A673 (cell line): ENCODE measurements at places on chromosomes 1 and 21.

- no peak for DNase-seq
Measured at GRCh38 chr1:5340560-5341130, 651.6 kb downstream of the NPHP4 start.

DNA sequence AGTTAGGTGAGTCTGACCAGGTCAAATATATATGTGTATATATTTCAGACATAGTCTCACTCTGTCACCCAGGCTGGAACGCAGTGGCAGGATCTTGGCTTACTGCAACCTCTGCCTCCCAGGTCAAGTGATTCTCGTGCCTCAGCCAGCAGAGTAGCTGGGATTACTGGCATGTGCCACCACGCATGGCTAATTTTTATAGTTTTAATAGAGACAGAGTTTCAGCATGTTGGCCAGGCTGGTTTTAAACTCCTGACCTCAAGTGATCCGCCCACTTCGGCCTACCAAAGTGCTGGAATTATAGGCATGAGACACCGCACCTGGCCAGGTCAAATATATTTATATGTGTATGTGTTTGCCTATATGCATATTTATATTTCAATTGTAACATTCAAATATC lies 581.5 kb upstream of the B3GALT2 start:
- DNase-seq, result no peak

GRCh38 chr1:157691285-157691920 lies 9.2 kb downstream of the FCRL3 start:
- DNase-seq, result peak; percentile 69

DNA sequence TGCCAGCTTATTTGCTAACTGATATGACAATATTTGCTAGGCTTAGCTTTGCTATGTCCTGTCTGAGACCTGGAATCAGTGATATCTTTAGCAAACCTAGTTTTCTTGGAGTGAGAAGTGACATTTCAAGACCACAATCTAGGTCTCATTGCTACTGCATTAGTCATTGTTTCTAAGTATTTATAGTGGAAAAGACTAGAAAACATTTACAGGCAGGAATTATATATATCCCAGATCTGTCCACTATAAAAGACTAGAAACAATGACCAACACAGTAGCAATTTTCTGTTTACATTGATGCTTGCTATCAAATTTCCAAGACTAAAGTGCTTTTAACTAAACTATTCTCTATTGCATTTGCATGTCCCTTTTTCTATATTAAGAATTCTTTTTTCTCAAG lies 5.0 kb upstream of the RGS18 start:
- no peak for DNase-seq

GRCh38 chr21:33367309-33367973 lies 35.8 kb upstream of the IFNGR2 start:
- no peak for DNase-seq

GRCh38 chr1:211183747-211184313 lies 49.9 kb upstream of the KCNH1 start:
- DNase-seq, result no peak

- DNase-seq, result no peak
Measured at GRCh38 chr1:54615531-54616279, 7.6 kb downstream of the FAM151A start.

DNA sequence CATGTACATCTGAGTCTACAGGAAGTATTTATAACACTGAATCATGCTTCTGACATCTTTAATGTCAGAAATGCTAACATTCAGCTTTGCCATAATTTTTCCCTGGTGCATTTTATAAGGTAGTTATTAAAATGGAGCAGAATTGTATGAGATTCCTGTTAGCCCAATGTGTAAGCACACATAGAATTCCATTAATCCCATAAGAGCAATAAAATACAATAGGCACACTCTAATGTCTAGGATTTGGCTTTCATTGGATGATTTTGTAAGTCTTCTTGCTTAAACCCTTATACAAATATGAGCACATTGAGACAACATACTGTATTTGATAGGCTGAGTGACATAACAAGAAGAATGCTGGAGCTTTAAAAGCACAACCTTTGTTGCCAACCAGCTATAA lies 256.4 kb downstream of the HMCN1 start:
- DNase-seq, result no peak

- no peak for DNase-seq
Measured at GRCh38 chr21:24737296-24737850, 869.9 kb downstream of the MRPL39 start.

- DNase-seq, result peak; percentile 94
Measured at GRCh38 chr1:200738327-200738948, at the start of gene CAMSAP2. CAMSAP2 (plus strand) TSS chr1:200738893; CDS start chr1:200739828, 935 bp downstream.

- no peak for DNase-seq
Measured at GRCh38 chr1:96565546-96565945, 156.0 kb upstream of the PTBP2 start.

DNA sequence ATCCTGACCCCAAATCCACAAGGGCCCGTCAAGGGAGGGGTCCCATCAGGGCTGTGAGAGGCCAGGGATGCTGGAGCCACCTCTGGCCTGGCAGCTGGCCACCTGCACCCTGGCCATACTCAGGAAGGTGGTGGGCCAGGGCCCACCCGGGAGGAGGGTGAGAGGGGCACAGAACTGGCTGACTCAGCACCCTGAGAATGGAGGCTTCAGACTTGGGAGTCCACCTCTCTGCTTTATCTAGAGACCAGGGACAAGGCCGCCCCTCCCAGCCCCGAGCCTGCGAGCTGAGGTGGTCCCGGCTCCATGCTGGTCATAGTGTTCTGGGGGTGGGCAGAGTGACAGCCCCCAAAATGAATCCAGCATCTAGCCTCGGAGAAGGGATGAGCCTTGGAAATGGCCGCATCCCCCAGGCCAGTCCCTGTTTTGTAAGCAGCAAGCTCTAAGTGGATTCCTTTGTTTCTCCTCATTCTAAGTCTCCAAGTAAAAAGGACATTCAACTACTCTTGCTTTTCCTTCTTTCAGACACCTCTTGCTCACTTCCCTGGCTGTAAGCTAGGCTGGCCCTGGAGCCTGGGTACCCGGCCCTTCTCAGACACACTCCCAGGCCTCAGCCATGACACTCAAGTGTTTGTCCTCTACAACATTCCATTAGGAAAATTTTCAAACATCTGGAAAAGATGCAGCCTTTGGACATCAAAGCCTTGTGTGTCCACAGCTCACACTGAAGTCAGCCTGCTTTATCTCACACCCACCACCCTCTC lies 12.3 kb downstream of the WNT3A start:
- DNase-seq, result no peak

GRCh38 chr21:38280454-38280853 lies 23.7 kb downstream of the KCNJ15 start:
- DNase-seq, result no peak

DNA sequence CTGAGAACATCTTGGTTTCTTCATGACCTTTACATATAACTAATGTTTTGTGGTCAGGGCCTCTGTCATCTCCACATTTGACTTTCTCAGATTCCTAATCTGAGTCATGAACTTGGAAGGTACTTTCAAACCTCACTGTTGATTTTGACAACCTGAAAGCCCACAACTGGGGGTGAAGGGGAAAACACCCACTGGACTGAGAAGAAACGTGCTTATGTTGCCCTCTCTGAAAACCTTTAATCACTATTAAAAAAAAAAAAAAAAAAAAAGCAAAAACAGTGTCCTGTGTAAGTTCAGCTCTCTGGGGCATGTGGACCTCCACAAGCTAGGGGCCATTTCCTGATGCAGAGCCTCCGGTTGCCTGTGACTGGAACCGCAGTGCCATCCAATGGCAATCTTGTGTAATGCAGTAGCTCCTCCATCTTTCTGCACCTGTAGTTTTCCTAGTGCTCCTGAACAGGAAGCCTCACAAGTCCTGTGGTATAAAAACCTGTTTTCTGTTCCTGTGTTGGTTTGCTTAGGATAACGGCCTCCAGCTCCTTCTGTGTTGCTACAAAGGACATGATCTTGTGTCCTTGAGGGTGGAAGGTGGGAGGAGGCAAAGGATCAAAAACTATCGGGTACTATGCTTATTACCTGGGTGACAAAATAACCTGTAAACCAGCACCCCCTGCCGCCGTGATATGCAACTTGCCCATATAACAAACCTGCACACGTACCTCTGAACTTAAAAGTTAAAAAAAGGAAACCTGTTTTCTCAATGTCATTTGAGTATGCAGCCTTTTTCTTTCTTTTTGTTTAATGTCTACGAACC lies 124.5 kb downstream of the ZNF648 start:
- peak; percentile 60 for DNase-seq

GRCh38 chr1:180247580-180247979 lies 17.5 kb downstream of the LHX4 start:
- no peak for DNase-seq

GRCh38 chr1:3240524-3241235 lies 171.7 kb downstream of the PRDM16 start:
- no peak for DNase-seq

GRCh38 chr1:147534386-147534785 lies 6.9 kb upstream of the BCL9 start:
- DNase-seq, result peak; percentile 14

DNA sequence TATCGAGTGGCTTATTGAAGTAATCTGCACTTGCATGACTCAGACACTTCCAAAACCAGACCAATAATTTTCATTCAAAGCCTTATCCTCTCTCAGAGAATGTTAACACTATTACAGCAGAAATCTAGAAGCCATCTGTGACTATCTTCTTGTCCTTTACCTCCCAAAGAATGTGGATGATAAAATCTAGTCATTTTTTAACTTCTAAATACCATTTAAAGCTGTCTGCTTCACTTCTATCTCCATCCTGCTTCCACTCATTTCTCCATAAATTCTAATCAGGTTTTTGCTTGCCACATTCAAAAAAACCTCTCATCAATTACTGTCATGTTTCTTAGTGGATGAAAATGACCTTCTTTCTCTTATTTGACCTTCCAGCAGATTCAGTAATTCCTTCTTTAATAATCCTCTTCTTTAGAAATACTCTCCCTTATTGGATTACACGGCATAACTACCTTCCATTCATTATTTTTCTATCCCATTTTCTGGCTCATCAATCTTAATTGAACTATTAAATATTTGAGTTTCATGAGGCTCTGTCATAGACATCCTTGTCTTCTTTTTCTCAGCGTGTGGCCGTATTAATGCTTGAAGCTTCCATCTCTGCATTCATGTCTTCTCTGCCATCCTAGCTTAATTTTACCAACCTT lies 1999.4 kb downstream of the MRPL39 start:
- DNase-seq, result peak; percentile 29

DNA sequence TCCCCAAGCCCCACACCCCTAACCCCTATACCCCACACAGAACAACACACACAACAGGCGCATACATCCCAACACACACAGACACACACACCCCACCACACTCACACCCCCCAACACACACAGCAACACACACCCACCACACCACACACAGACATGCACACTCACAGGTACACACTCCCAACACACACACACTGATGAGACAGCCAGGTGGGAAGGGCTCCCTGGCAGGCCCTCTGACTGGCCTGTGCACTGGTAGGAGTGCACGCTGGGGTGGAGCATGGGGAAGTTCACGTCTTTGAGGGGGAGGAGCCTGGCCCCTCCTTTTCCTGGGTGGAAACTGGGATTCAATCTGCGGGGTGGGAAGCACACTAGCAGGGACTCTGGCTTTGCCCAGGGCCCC lies 116.7 kb downstream of the RHOU start:
- DNase-seq, result no peak

GRCh38 chr1:41343790-41344699 lies 17.2 kb upstream of the FOXO6 start:
- DNase-seq, result no peak

GRCh38 chr1:175410560-175410959 lies 218.0 kb upstream of the KIAA0040 start:
- no peak for DNase-seq

DNA sequence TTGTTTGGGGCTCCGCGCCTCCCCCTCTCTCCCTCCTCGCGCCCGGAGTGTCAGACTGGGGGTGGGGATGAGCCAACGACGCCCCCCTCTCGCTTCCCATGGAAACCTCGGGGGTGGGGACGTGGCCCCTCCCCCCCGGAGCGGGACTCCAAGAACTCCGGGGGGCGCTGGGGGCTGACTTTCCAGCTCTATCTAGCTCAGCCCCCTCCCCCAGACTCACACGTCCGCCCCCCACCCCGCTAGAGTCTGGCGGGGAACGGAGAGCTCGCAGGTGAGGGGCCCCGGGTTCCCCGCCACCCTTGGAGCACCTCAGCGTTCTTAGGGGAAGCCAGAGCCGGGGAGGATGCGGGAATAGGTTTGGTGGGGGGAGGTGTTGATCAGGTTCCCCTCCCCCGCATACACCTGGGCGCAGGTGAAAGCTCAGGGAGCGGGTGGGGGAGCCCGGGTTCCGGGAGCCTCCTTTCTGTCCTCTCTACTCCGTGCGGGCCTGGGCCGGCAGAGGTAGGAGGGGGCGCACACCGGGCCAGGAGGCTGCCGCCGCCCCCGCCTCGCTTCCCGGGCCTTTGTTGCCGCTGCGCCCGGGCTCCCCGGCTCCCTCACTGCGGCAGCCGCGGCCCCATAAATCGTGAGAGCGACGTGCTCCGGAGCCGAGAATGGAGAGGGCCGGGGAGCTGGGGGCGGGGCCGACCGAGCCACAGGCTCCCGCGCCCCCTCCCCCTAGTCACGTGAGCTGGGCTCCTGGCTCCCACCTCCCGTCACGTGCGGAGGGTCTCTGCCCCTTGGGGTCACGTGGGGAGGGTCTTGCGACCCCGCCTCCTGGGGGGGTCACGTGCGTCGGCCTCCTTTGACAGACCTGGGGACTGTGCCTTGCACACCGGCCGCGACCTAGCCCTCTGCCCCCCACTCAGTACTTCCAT lies 1.9 kb downstream of the EFNA3 start:
- peak; percentile 80 for DNase-seq
